ENCODE measurements at places on chromosomes 11 and 22.
A peak's percentile ranks its signal among the peaks of the same experiment; 100 is the strongest.

GRCh38 chr22:35204807-35205775, 52.2 kb upstream of the HMGXB4 start:
- no peak for DNase-seq

DNA sequence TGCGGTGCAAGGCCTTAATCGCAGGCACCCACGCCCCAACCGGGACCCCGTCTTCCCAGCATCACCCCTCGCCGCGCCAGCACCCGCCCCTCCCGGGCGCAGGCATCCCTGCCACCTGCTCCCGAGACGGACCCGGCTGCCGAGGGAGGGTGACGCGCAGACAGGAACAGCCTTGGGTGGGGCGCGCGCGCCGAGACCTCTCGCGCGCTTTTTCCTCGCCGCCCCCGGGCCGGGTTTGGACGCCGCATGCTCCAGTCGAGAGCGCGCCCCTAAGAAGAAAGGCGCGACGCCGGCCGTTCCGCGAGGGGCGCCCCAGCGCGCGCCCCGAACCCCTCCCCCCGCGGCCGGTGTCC, 504 bp downstream of the CFL1 start:
- no peak for DNase-seq

GRCh38 chr22:49259839-49260615, 567.6 kb downstream of the BRD1 start:
- no peak for DNase-seq

DNA sequence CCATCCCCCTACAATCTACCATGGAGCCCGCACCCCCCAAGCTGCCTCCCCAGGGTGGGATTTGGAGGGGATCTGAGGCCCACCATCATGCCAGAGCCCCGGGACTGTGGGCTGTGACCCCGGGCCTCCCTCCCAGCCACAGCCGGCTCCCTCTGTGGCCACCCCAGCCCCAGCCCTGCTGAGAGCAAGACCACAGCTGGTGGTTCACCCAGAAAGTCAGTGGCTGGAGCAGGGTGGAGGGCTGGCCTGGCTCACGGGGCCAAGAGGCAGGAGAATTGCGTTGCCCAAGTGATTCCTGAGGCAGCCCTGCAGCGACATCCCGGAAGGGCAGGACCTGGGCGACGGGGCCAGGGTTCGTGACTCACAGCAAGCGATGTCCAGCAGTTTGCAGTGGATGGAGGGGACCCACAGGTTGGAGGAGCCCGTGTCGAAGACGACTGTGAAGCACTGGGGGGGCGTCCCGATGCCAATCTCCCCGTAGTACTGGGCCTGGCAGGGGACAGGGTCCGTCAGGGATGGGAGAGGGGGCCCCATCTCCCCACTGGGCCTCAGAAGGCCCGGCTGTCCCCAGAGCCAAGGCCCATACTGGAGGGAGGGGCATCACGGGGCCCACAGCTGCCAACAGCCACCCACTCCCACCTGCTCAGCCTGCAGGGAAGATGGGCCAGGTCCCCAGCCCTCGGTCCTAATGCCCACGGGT, 4.4 kb downstream of the CTSD start:
- DNase-seq, result no peak

GRCh38 chr11:91707652-91708482, 516.8 kb upstream of the FAT3 start:
- DNase-seq, result no peak

GRCh38 chr22:26846645-26847044, 189.3 kb downstream of the MIAT start:
- no peak for DNase-seq

DNA sequence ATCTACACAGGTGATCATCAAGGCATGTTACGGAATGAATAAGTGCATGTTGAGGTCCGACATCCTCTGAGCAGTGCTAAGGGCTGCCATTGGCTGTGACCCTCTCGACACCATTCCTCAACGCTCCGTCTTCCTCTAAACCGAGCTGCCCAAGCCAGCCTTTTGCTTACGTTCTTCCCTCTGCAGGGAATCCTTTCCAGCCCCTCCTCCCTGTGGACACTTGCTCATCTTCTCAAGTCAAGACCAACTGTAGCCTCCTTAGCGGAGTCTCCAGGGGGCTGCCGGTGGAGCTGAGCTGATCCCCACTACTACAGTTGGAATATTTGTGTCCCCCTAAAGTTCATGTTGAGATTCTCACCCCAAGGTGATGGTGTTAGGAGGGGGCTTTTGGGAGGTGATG, 781.0 kb downstream of the TBC1D22A start:
- no peak for DNase-seq

DNA sequence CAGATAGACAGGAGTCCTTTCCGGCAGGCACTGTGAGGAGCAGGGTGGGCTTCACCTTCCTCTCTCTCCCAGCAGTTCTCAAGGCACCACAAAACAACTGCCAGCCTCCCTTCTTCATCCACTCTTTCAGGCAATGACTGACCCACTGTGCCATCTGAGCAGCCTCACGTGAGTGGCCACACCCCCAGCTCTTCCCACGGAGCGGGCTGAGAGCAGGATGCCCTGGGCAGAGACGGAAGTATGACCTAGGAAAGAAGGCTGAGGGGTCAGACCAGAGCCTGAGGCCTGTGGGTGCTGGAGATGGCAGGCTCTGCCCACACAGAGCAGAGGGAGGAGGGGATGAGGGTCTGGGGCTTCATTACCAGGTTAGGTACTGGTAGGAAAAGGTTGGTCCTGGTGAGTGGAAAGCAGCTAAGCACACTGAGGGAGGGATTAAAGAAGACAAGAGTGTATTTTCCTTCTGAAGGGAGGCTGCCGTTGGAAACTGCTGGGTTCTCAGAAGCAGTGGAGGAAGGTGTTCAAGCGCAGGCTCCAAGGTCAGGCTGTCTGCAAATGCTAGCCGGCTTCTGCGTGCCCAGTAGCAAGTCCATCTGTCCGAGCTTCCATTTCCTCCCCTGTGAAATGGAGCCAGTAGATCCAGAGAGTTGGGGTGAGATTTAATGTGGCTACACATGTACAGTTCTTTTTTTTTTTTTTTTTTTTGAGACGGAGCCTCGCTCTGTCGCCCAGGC, 4.6 kb downstream of the NLRP6 start:
- no peak for DNase-seq

GRCh38 chr22:26354707-26355106, 74.4 kb upstream of the ASPHD2 start:
- DNase-seq, result no peak

DNA sequence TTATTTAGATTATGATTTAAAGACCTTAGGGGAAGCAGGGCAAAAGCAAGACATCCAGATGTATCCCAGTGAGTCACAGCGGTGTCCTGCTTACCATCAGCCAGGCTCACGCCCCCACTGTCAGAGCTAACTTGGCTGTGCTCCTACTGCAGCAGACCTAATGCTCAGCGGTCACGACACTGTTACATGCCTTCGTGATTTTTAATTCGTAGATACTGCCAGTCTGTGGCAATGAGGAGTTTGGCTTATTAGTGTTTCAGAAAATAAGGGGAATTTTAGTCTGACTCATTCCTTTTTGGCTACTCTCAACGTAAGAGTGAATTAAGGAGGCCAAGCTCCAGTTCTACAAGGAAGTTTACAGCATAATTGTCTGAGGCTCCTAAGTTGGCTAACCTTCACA, 22.7 kb downstream of the EFCAB6 start:
- no peak for DNase-seq

- no peak for DNase-seq
Measured at GRCh38 chr22:19784384-19785175, 24.0 kb downstream of the TBX1 start.

GRCh38 chr11:66904055-66904454, 47.2 kb downstream of the LRFN4 start:
- peak; percentile 39 for DNase-seq
